HS-27A (cell line): ENCODE measurements at places on chromosomes 11 and 22.

- peak; percentile 8 for DNase-seq
Measured at GRCh38 chr11:128582496-128583366, 4.6 kb downstream of the ETS1 start.

GRCh38 chr11:64379817-64380709, 21.1 kb downstream of the RPS6KA4 start:
- DNase-seq, result no peak

DNA sequence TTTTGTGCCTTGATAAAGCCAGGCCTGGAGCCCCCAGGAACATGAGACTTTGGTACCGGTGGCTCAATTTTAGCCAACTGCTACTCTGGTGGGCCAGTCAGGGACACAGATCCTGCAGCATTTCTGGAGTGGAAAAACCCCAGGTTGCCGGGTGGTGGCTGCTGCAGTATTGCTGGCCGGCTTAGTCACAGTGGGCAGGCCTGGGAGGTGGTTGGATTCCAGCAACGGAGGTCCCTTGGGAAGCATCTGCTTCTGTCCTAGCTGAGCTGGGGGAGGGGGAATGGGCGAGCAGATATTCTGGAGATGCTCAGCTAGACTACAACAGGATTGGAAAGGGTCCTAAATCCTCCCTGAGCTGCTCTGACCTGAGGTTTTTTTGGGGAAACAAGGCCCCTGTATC, 31.6 kb upstream of the ACCSL start:
- peak; percentile 58 for DNase-seq

DNA sequence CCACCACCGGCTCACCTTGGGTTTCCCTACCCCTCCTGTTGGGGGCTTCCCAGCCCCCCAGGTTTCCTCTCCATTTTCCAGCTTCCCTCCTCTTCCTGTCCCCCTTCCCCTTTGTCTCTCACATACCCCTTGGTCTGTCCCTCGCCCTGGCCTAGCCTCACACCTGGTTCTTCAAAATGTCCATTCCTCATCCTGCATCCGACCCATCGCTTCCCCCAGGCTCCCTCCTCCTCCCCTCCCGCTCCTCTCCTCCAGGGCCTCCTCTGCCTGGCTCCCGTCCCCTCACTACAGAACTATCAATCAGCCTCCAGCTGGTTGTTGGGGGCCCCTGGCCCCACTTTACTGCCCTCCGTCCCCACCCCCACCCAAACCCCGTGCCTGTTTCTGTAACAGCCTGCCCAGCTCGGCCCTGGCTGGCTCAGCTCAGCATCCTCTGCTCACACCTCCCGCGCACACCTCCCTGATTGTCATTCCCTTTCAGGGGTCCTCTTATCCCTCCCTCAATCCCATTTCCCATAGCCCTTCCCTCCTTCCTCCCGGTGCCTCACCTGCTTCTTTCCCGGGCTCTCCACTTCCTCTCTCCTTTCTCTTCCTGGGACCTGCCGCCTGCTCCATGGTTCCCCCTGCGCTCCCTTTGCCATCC, 1.2 kb downstream of the CNIH2 start:
- no peak for DNase-seq

GRCh38 chr11:5624489-5625279, at the start of gene TRIM34:
TSS of gene TRIM34 (plus strand) at chr11:5625001. CDS start at chr11:5632332, 7,331 bp downstream.
- DNase-seq, result peak; percentile 14

DNA sequence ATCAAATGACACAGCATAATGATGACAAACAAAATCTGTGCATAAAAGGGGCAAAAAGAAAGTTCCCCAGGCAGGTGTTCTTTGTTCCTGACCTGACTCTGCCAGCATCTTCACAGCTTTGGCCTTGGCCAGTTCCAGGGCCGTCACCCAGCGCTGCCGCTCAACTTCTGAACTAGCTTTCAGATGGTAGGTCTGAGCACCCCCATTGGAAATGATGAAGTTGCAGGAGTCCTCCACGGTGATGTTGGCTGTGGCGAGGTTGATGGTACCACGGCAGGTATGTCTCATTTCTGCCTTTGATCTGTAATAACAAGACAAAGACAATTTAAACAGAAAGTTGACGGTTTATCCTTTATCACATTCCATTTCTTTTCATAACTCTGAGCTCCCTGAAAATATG, 5.3 kb downstream of the OSBP start:
- no peak for DNase-seq

GRCh38 chr22:36872084-36872483, 11.3 kb downstream of the NCF4 start:
- no peak for DNase-seq

GRCh38 chr11:34284156-34284555, 73.7 kb downstream of the ABTB2 start:
- no peak for DNase-seq

- DNase-seq, result no peak
Measured at GRCh38 chr22:32810555-32811133, 9.1 kb downstream of the TIMP3 start.

DNA sequence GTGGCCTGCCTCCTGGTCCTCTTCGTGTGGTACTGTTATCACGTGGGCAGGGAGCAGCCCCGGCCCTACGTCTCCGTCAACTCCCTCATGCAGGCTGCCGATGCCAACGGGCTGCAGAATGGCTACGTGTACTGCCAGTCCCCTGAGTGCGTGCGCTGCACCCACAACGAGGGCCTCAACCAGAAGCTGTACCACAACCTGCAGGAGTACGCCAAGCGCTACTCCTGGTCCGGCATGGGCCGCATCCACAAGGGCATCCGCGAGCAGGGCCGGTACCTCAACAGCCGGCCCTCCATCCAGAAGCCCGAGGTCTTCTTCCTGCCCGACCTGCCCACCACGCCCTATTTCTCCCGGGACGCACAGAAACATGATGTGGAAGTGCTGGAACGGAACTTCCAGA, 4.7 kb downstream of the ASPHD2 start:
- DNase-seq, result no peak

DNA sequence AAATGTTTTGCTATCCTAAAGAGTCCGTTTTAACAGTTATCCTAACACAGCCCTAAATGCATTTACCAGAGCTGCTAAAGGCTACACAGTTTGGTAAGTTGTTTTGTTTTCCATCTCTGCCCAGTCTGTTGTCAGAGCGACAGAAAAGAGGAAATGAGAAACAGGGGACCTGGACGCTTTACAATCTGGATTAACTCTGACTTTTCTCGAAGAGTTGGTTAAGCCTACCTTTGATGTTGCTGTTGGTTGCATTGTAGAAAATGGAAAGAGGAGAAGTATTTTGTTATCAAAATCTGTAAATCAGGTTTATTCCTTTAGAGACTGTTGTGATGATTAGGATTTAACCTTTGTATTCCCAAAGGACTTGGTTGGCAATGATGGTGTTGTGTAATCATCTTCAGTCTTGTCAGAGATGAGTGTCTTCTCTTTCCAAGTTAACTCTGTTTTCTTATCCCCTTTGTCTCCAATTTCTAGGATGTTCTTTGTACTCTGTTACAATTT, 481 bp downstream of the ANGPTL5 start:
- peak; percentile 0 for DNase-seq

- no peak for DNase-seq
Measured at GRCh38 chr22:36419912-36420882, 32.4 kb upstream of the MYH9 start.

- DNase-seq, result no peak
Measured at GRCh38 chr22:47030881-47031627, 268.6 kb downstream of the TBC1D22A start.

DNA sequence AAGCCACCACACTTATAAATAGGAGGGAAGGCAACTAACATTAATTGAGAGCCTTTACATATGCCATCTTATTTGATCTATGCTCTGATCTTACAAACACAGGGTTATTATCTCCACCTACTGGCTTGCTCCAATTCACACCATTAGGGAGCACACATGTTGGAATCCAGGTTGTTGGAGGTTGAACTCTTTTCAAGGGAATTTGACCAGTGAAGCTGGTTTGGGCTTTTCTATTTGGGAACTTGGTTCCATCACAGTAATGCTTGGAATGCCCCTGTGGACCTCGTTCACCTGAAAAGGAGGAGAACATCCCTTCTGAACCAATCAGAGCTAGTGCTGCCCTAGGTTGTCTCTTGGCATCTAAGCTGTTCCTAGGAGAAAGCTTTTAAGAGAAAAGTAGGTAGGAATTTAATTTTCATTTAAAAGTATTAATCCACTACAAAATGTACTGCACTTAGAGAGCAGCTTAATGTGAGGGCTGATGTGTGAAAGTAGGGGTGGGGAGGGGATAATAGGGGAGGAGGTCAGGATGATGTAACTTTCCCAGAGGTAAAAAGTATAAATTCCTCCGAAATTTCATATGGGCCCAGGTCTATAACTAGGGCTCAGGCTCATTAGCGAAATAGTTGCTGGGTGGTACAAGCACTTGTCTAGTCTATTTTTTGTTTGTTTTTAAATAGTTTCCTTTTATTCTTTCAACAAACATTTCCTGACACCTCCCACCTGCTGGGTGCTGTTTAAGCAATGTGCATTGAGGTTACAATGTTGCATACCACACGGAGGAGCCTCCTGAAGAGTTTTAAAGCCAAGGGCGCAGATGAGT, 7.6 kb upstream of the MICAL2 start:
- DNase-seq, result no peak

DNA sequence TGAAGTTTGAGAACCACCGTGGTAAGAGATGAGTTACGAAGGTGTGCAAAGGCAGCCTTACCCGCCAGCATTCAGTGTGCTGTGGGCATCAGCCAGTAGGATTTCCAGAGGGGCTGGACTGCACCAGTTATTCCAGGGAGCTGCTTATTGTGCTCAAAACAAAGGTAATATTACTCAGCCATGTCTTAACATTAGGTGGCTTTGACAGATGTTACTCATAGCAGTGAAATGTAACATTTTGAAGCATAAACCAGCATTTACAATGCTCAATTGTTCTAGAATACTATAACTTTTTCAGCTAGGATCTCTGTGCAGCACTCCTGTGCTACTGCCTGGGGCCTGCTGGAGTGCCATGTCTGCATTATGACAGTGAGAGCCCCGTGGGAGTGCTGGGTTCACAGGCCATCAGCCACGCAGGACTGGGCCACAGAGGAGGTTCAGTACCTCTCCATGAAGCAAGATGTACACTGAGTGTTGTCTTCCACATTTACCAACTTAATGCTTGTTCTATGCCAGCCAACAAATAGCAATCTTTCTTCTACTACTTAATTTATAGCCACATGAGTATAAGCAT, 238.1 kb downstream of the CADM1 start:
- no peak for DNase-seq
